ENCODE measurements at places on chromosomes 4 and X. TPM values are rescaled to one million over a fixed set of nuclear protein-coding genes. Genes with fewer than 3 reads are reported as not detected.

MSX1 gene
- 0.56 TPM for total RNA-seq

AKAP4 gene
- not detected for total RNA-seq

TXK gene
- total RNA-seq: not detected

UGT2B10 gene
- not detected for total RNA-seq
